Thoracic aorta (tissue), 2 donors: ENCODE measurements at places on chromosomes 1 and 21.

GRCh38 chr1:205942631-205943159 is 561 bp downstream of the SLC26A9 start:
- no peak for DNase-seq

- DNase-seq = peak; percentile 43
Measured at GRCh38 chr1:67584938-67585337, 100.1 kb upstream of the GADD45A start.

- no peak for DNase-seq
Measured at GRCh38 chr1:33972676-33973395, 109.0 kb downstream of the HMGB4 start.

DNA sequence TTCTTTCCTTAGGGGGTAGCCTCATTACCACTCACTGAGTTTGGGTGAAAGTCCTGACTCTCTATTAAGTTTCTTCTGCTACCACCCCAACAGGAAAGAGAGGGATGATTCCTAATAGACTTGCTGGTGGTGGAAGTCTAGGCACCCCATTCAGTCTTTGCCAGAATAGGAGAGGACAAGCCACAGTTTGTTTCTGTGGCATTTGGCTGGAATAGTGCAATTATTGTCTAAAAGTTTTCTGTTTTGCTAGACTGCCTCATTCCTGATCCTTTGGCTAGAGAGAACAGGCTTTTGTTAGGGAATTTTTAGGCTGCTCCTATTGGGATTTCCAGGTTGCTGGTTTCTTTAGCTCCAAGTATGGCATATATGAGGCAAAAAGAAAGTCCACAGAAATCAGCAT is 9.9 kb upstream of the HJV start:
- no peak for DNase-seq

- DNase-seq = no peak
Measured at GRCh38 chr1:75124510-75124909, 9.7 kb upstream of the LHX8 start.

DNA sequence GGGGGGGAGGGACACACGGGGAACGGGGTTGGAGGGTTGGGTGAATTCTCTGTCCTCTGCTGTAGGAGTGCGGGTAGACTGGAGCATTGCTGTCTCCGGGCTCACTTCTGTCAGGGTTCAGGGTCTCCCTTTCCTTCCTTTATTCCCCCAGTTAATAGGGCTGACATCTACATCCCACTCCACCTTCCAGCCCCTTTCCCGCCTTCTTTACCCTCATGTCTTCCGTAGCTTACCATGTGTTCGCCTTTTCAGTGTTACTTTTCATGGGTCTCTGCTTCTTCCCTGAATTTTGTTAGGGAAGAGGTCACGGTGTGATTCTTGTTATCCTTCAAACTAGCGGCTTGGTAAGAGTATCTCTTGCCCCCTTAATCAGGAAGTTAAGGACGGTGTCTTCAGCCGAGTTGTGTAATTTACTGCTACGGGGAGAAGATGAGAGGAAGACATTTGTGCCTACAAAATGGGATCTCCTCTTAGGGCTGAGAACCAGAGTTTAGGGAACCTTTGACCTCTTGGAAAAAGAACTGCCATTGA is 917 bp downstream of the RAP1A start:
- no peak for DNase-seq

- DNase-seq = no peak
Measured at GRCh38 chr21:46570119-46570518, 34.8 kb downstream of the S100B start.

DNA sequence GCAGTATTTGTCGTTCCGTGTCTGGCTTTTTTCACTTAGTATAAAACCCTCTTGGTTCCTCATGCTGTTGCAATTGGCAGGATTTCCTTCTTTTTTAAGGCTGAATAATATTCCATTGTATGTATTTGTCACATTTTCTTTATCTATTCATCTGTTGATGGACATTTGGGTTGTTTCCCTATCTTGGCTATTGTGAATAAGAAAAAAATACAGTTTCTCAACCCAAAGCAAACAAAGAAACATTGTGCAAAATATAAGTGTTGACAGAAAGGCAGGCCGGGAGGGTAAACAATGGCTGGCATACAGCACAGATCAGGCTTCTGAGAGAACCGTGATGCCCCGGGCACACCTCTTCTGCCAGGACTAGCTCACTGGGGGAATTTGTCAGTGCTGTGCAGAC is 26.9 kb downstream of the NENF start:
- DNase-seq = no peak

- no peak for DNase-seq
Measured at GRCh38 chr1:228469413-228470162, 17.6 kb upstream of the RNF187 start.

GRCh38 chr1:12501661-12502060 is 116.3 kb downstream of the DHRS3 start:
- no peak for DNase-seq

- no peak for DNase-seq
Measured at GRCh38 chr1:215606564-215607168, 39.6 kb downstream of the KCTD3 start.

GRCh38 chr1:7401814-7402547 is 369.1 kb upstream of the VAMP3 start:
- DNase-seq = no peak

- DNase-seq = no peak
Measured at GRCh38 chr1:182766050-182766449, 23.5 kb upstream of the NPL start.

GRCh38 chr1:170068923-170069322 is 5.6 kb downstream of the KIFAP3 start:
- no peak for DNase-seq

DNA sequence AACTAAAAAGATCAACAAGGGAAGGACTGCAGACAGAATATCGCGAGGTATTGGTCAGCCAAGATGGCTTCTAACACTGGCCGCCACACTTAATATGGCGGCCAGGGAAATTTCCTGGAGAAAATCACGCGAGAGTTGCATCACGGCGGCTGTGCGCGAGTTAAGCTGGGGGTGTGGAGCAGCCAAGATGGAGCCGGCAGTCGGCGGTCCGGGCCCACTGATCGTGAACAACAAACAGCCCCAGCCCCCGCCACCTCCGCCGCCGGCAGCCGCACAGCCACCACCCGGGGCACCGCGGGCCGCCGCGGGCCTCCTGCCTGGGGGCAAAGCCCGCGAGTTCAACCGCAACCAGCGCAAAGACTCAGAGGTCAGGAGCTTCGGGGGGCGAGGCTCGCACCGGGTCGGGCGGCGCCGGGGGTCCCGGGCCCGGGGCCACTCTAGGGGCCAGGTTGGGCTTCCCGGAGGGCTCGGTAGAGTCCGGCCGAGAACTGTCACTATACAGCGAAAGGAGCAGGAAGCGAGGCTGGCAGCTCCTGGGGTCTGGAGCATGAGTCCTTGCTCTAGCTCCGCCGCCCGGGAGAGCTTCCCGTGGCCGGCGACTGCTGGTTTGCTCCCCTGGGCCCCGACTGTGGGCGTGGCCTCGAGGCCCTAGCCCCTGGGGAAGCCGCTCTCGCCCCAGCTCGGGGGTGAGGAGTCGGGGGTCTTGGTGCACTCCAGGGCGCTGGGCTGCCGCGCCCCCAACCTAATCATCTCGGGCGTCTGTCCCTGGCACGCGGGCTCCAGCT is at the start of gene STRIP1:
STRIP1 (plus strand) TSS at position 174 of the 785 bp plus-strand sequence; CDS start at position 188, 14 bp downstream.
- peak; percentile 85 for DNase-seq

DNA sequence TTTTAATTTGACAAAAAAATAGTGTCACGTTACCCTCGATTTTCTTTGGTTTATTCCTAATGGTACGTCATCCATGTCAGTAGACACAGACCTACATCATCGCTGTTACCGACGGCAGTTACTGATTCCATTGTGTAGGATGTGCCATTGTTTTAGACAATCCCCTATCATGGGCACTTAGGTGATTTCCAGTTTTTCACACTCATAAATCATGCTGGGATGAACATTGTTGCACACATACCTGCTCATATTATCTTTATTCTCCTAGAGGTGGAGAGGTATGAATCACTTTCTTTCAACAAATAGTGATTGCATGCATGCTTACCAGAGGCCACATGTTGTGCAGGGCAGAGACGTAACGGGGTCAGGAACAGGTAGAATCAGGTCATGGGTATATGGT is 79.7 kb upstream of the EFHD2 start:
- DNase-seq = no peak

- DNase-seq = no peak
Measured at GRCh38 chr1:118254001-118254400, 69.0 kb upstream of the SPAG17 start.

GRCh38 chr1:36400825-36401601 is 3.3 kb upstream of the LSM10 start:
- peak; percentile 46 for DNase-seq

- no peak for DNase-seq
Measured at GRCh38 chr1:26075421-26076144, 8.2 kb upstream of the TRIM63 start.

DNA sequence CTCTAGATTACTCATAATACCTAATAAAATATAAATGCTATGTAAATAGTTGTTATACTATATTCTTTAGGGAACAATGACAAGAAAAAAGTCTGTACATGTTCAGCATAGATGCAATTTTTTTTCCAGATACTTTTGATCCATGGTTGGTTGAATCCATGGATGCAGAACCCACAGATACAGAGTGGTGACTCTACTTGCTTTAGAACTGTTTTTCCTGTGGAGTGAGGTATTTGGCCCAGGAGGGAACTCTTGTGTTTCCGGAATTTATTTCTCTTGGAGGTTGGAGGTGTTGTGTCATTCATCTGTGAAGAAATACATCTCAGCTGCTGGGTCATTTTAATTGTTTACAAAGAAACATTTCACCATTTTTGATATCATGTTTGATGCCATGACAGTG is 28.7 kb downstream of the TMEM200B start:
- no peak for DNase-seq
